ENCODE measurements at places on chromosomes 3 and 15. TPM values are rescaled to one million over a fixed set of nuclear protein-coding genes. Genes with fewer than 3 reads are reported as not detected.

Gene SLC22A13
- total RNA-seq, result not detected

DNA sequence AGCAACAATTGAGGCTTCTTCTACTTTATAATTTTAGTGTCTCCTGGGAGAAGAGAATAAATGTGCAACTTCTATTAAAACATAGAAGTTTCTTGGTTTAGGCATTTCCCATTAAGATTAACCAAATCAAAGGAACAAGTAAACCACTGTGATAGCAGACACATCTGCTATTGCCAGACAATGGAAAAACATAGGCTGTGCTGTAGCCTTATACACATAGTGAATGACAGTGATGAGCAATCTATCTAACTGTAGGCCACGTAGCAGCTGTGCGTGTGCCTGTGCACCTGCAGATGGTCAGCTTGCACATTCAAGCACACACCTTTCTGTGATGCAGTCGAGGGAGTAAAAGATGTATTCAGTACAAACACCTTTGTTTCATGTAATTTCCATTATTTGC, 32.7 kb downstream of the GNB4 start:
- H3K4me1 ChIP-seq, result peaks cover 9% of the 10 kb centered on the region
- DNase-seq, result no peak
- H3K4me3 ChIP-seq, result no peak overlapping the region
- no peak overlapping the region for H3K27ac ChIP-seq
- no peaks in the 10 kb centered on the region for H3K27me3 ChIP-seq
- peaks cover 42% of the 10 kb centered on the region for H3K36me3 ChIP-seq

Gene TM4SF1
- total RNA-seq, result 211 TPM

Gene SERINC4
- total RNA-seq, result 0.71 TPM

Gene NBEAL2
- total RNA-seq, result 15.3 TPM

DNA sequence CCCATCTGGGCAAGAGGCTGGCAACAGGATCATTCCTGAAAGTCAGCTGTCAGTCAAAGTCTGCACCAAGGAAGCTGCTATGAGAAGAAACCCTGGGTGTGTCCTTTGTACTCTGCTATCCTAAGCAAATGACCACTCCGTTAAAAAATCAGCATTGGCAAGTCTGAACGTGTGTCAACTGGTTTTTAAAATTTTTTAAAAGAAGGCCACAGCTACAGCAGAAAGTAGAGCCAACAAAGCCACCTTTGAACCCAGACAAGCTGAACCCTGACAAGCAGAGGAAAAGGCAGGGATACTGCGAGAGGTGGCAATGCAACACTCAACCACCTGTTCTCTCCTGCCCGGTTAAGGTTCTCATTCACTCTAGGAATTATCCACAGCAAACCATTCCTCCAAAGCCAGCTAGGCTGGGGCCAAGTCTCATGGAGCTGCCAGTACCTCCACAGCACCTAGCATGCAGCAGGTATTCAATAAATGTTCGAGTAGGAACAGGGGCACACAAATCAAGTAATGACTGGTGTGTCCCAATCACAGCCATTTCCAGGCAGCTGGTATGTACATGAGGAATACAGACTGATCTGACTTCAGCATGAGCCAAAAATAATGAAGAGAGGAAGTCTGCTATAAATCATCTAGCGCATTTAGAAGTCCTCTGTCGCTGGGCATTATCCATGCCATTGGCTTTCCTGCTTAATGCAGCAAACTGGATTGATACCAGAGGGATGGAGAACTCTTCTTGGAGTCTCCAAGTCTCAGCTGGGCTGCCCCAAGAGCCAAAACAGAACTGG, 76.0 kb downstream of the ADCY5 start:
- no peak overlapping the region for H3K4me3 ChIP-seq
- H3K4me1 ChIP-seq, result peaks cover 82% of the 10 kb centered on the region
- H3K27ac ChIP-seq, result peak overlapping the region; percentile 92
- H3K27me3 ChIP-seq, result no peaks in the 10 kb centered on the region
- no peak for DNase-seq

Gene PLA2G4D
- not detected for total RNA-seq

- no peaks in the 10 kb centered on the region for H3K27me3 ChIP-seq
- no peak overlapping the region for H3K27ac ChIP-seq
- no peak for DNase-seq
Observed at GRCh38 chr15:27832237-27832596, 266.9 kb downstream of the OCA2 start.

DNA sequence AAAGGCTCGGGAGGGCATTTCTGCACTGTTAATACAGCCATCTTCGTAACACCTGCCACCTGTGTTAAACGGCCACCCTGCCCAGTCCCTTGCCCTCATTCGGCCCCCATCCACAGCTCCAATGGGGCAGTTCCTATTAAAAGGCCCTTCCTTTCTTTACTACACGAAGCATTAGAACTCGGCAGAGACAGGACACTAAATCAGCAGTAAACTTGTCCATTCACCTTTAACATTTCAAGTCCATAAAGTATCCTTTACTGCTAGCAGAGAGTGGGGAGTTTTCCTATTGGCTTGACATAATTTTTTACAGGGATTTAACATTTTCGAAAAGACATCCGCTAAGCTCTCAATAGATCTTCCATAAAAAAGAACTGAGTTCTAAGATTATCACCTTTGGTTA, 76.3 kb downstream of the LRRN1 start:
- no peak overlapping the region for H3K4me3 ChIP-seq
- no peaks in the 10 kb centered on the region for H3K4me1 ChIP-seq

- DNase-seq, result no peak
- H3K27me3 ChIP-seq, result no peaks in the 10 kb centered on the region
- no peak overlapping the region for H3K27ac ChIP-seq
- no peaks in the 10 kb centered on the region for H3K4me1 ChIP-seq
Observed at GRCh38 chr3:143571548-143571947, 276.7 kb downstream of the SLC9A9 start.

Gene AHSG
- total RNA-seq, result not detected

GRCh38 chr3:124115956-124116355, 124.0 kb upstream of the ROPN1 start:
- H3K27ac ChIP-seq, result no peak overlapping the region
- no peaks in the 10 kb centered on the region for H3K27me3 ChIP-seq
- H3K4me3 ChIP-seq, result no peak overlapping the region
- H3K36me3 ChIP-seq, result no peaks in the 10 kb centered on the region
- no peak for DNase-seq
- H3K4me1 ChIP-seq, result peaks cover 50% of the 10 kb centered on the region

- no peaks in the 10 kb centered on the region for H3K4me1 ChIP-seq
- H3K36me3 ChIP-seq, result no peaks in the 10 kb centered on the region
- DNase-seq, result no peak
- H3K27ac ChIP-seq, result no peak overlapping the region
Observed at GRCh38 chr15:67501836-67502461, 19.0 kb upstream of the C15orf61 start.

Gene ROBO2
- 2.5 TPM for total RNA-seq

- no peak overlapping the region for H3K27ac ChIP-seq
- no peak overlapping the region for H3K4me3 ChIP-seq
- no peaks in the 10 kb centered on the region for H3K4me1 ChIP-seq
- no peak for DNase-seq
- H3K36me3 ChIP-seq, result no peaks in the 10 kb centered on the region
- no peaks in the 10 kb centered on the region for H3K27me3 ChIP-seq
Observed at GRCh38 chr3:24986612-24987011, 441.5 kb upstream of the RARB start.

- no peaks in the 10 kb centered on the region for H3K4me1 ChIP-seq
- no peak overlapping the region for H3K4me3 ChIP-seq
- peaks cover 6% of the 10 kb centered on the region for H3K36me3 ChIP-seq
- no peak overlapping the region for H3K27ac ChIP-seq
- DNase-seq, result no peak
Observed at GRCh38 chr3:13501958-13502790, 22.1 kb downstream of the HDAC11 start.

GRCh38 chr15:90872486-90873184, 4.2 kb downstream of the FURIN start:
- H3K36me3 ChIP-seq, result peaks cover 25% of the 10 kb centered on the region
- H3K27me3 ChIP-seq, result no peaks in the 10 kb centered on the region
- H3K4me3 ChIP-seq, result peak overlapping the region; percentile 73
- H3K4me1 ChIP-seq, result peaks cover 54% of the 10 kb centered on the region

Gene MAP6D1
- 0.79 TPM for total RNA-seq

DNA sequence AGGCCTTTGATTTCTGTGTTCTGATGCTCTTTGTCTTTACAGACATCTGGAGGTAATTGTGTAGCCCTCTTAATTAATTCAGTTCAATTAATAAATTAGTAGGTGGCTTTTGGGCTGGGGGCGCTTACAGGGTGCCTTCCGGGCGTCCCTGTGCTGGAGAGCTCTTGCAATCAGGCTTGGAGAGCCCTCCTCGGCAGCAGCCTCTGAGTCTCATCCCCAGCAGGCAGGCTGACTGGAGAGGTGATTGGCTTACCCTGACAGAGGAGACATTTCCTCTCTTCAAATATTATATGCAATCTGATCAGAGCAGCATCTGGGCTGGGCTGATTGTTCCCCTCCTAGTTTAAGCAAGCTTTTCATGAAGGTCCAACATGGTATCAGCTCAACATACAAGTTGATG, 250.7 kb downstream of the LPP start:
- H3K4me1 ChIP-seq, result no peaks in the 10 kb centered on the region
- H3K4me3 ChIP-seq, result no peak overlapping the region
- H3K36me3 ChIP-seq, result peaks cover 19% of the 10 kb centered on the region
- H3K27ac ChIP-seq, result no peak overlapping the region
- no peak for DNase-seq
- H3K27me3 ChIP-seq, result no peaks in the 10 kb centered on the region

DNA sequence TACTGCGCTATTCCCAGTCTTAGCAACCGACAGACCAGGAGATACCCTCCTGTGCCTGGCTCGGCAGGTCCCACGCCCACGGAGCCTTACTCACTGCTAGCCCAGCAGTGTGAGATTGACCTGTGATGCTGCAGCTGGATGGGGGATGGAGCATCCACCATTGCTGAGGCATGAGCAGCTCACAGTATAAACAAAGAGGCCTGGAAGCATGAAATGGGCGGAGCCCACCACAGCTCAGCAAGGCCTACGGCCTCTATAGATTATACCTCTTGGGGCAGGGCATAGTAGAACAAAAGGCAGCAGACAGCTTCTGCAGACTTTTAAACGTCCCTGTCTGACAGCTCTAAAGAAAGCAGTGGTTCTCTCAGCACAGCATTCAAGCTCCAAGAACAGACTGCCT, 160.3 kb downstream of the ANXA2 start:
- no peak overlapping the region for H3K27ac ChIP-seq
- no peaks in the 10 kb centered on the region for H3K27me3 ChIP-seq
- no peaks in the 10 kb centered on the region for H3K36me3 ChIP-seq

- no peak overlapping the region for H3K4me3 ChIP-seq
- no peak for DNase-seq
- no peak overlapping the region for H3K27ac ChIP-seq
- H3K4me1 ChIP-seq, result peaks cover 41% of the 10 kb centered on the region
- H3K27me3 ChIP-seq, result no peaks in the 10 kb centered on the region
- H3K36me3 ChIP-seq, result no peaks in the 10 kb centered on the region
Observed at GRCh38 chr15:91909574-91909973, 56.1 kb downstream of the SLCO3A1 start.

Gene ECE2
- total RNA-seq, result 1.6 TPM

DNA sequence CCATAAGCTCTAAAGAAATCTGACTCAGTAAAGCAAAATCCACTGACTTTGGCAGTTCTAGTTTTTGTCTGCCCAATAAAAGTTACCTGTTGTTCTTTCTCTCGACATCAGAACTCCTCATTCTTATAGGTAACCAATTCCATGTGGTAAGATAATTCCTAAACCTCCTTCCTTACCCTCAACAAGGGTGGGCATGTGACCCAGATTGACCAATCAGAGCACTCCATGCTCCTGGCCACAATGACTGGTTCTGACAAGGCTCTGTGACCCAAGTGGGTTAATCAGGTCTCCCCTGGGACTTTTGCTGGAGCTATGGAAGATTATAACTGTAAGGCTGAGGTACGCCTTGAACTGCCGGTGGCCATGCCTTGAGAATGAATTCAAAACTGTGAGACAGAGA, 31.7 kb downstream of the LINS1 start:
- no peaks in the 10 kb centered on the region for H3K27me3 ChIP-seq
- H3K4me1 ChIP-seq, result no peaks in the 10 kb centered on the region
- H3K27ac ChIP-seq, result no peak overlapping the region
- H3K4me3 ChIP-seq, result no peak overlapping the region
- peaks cover 30% of the 10 kb centered on the region for H3K36me3 ChIP-seq

- H3K27me3 ChIP-seq, result no peaks in the 10 kb centered on the region
- peaks cover 62% of the 10 kb centered on the region for H3K4me1 ChIP-seq
- H3K36me3 ChIP-seq, result no peaks in the 10 kb centered on the region
- no peak overlapping the region for H3K4me3 ChIP-seq
- no peak for DNase-seq
- no peak overlapping the region for H3K27ac ChIP-seq
Observed at GRCh38 chr3:14424711-14425580, 22.5 kb downstream of the SLC6A6 start.

Gene PLS1
- total RNA-seq, result 0.96 TPM

Gene SLC26A6
- 10.1 TPM for total RNA-seq

GRCh38 chr3:73605412-73605811, 19.3 kb downstream of the PDZRN3 start:
- DNase-seq, result no peak
- no peak overlapping the region for H3K4me3 ChIP-seq
- H3K36me3 ChIP-seq, result no peaks in the 10 kb centered on the region
- H3K4me1 ChIP-seq, result no peaks in the 10 kb centered on the region

GRCh38 chr3:133833267-133833666, 27.7 kb downstream of the SRPRB start:
- H3K36me3 ChIP-seq, result peaks cover 10% of the 10 kb centered on the region
- no peak overlapping the region for H3K4me3 ChIP-seq
- no peak overlapping the region for H3K27ac ChIP-seq
- H3K27me3 ChIP-seq, result no peaks in the 10 kb centered on the region
- H3K4me1 ChIP-seq, result no peaks in the 10 kb centered on the region

Gene MME
- 2.8 TPM for total RNA-seq

DNA sequence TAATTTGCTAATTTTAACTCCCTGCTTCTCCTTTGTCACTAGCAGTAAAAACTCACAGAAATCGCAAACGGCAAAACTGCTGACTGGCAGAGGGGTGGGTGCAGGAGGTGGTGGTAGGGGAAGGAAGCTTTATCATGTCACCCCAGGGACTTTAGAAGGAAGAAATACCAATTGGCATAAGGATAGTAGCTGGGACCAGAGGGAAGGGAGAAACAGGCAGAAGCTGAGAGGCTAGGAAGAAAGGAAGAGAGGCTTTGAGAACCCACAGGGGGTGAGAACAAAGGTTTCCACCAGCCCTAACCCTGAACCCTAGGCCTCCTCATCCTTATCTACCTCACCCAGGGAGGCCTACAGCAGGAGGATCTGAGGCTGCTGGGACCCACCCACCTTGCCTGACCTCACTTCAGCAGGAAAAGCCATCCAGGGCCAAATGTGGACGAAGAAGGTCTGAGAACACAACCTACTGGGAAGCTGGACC, 10.7 kb downstream of the ITGB5 start:
- no peak overlapping the region for H3K4me3 ChIP-seq
- DNase-seq, result no peak
- H3K27me3 ChIP-seq, result no peaks in the 10 kb centered on the region
- H3K27ac ChIP-seq, result peak overlapping the region; percentile 52
- H3K4me1 ChIP-seq, result peaks cover 38% of the 10 kb centered on the region
- peaks cover 15% of the 10 kb centered on the region for H3K36me3 ChIP-seq

Gene PRRT3
- 1.4 TPM for total RNA-seq

Gene ATP10A
- 6.0 TPM for total RNA-seq
